ENCODE measurements at places on chromosomes 1 and 21.

GRCh38 chr1:175130649-175131045 lies 61.9 kb downstream of the KIAA0040 start:
- DNase-seq: no peak

- no peak for DNase-seq
Observed at GRCh38 chr1:246778663-246779062, 54.5 kb downstream of the SCCPDH start.

DNA sequence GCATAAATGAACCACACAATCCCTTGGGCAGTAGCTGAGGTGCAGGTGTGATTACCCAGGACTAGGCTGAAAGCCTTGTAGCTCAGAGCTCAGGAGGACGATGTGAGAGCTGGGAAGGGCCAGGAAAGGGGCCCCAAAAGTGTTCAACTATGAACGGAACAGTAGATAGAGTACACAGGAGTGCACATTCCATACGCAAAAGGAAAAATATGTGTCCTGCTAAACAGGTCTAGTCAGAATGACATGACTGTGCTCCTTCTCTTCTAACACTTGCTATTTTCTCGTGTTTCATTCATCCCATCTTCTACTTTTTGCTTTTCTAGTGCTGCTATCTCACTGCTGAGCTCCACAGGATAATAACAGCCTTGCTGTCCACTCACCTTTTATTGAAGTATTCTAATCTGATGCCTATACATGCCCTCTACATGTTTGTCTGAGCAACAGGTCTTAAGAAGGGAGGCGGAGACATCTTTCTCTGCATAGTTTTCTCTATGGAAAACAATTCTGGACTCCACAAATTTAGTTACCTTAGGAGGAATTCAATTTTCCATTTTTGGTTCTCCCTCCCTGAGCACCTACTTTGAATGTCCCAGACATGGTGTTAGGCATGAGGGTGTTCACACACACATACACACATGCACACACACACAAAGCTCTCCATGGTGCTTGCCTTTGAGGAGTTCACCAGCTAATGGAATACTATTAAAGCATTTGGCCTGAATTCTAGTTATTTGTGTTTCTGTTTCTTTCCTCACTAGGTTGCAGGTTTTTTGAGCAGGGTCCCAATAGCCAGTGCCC lies 3.4 kb downstream of the S100A10 start:
- no peak for DNase-seq

GRCh38 chr1:221172841-221173240 lies 293.6 kb downstream of the HLX start:
- DNase-seq: no peak

- DNase-seq: no peak
Observed at GRCh38 chr1:55579332-55580001, 364.3 kb upstream of the USP24 start.

DNA sequence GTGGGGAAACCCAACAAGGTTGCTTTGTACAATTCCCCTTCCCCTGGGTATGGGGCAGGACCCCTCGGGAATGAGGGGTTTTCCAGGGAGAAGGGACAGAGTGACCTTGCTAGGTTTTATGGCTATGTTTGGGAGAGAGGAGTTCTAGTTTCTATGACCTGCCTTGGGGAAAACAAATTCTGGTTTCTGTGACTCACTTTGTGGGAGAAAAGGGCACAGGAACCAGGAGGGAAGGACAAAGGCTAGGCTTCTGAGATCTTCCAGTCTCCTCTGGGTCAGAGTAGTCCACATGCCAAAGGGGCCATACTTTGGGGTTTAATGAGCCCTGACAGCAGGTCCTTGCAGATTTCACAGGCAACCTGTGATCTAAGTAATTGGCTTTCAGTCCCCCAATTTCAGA lies 5.5 kb upstream of the PTGER3 start:
- no peak for DNase-seq

DNA sequence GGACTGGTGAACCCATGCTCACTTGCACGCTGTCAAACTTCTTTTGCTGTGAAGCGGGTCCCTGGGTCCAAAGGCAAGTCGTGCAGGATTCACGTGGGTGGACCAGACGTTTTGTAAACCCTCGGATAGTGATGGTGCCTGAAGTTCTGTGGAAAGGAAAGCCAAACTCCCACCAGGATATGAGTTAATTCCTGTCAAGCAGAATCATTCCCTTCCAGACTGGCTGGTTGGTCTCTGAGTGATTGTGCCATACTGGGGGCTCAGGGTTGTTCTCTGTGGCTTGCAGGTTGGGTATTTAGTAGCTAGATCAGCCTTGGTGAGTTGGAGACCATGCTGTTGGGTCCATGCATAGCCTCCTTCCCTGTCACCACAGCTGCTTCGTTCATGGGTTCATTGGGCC lies 32.7 kb upstream of the IGSF5 start:
- DNase-seq: no peak

- no peak for DNase-seq
Observed at GRCh38 chr1:23704834-23705495, 13.4 kb downstream of the RPL11 start.

DNA sequence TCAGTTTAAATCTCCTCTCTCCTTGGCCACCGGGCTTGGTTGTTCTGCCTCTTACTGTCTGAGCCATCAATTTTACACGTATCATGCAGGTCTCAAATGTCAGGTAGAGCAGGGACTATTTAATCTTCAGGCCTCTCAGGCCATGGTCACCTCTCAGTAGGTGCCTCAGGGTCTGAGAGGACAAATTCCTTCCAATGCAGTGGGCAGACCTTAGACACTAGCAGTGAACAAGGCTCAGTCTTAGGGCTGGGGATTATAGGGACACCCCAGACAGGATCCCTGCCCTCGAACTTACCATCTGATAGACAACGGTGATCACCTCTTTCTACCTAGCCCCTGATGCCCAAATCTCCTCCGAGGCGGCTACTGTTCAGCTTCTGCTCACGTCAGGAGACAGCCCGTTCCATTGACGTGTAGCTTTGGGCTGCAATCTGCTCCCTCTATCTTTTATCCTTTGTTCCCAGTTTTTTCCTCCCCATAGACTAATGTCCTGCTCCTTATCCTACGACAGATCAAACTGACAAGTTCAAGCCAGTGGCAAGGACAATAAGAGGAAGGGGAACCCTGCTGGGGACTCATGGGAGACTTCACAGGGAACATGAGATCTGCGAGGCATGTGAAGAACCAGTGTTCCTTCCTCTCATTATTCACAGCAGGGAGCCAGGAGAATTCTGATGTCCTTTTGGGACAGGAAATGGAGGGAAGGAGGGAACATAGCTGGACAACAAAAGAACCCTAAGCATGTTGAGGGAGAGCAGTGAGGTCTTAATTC lies 1.4 kb upstream of the MYOG start:
- DNase-seq: no peak

DNA sequence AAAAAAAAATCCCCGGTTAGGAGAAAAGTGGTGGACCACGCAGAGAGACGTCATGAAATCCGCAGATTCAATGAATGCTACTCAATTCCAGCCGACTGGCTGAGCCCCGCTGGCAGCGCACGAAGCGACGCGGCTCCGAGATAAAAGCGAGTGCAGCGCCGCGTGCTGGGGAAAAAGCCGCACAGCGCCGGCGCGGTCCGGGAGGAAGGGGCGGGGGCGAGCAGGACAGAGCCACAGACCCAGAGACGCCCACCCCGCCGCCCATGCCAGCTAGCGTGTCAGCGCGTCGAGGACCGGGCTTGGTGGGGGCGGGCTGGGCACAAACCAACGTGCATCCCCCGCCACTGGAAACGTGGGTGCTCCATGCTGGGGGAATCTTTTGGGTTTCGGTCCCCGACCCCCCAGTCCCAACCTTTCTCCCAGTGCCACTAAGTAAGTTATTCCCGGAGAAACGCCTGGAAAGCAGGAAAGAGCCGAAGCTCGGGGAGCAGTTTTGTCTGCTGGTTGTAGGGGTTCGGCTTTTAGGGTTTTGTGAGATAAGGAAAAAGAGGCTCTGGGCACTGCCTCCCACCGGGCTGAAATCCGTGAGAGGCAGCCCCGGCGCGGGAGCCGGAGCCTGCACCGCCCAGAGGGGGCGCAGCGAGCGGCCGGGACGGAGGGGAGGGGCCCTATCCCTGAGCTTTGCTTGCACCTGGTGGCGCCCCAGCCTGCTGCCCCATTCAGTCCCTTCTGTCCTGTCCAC lies at the start of gene KCNJ6:
Gene KCNJ6 (minus strand): TSS at position 148 of the 742 bp plus-strand sequence. CDS start 75,775 bp downstream, outside the sequence.
- DNase-seq: peak; percentile 54

DNA sequence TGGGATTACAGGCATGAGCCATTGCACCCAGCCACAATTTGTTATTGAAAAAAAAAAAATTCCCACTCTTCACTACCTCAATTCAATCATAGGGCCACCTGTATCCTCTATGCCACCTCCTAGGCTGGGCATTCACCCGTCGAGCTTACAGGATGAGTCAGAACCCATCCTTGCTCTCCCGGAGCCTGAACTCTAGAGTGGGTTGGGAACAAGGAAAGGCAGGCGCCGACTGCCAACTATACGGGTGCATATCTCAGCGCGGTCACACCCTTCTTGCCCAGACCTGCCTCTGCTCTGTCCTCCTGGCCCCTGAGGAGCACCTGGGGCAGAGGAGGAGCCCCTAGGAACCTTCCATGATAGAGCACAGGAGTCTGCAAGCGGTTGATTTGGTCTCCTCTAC lies 21.4 kb upstream of the LBR start:
- DNase-seq: no peak

DNA sequence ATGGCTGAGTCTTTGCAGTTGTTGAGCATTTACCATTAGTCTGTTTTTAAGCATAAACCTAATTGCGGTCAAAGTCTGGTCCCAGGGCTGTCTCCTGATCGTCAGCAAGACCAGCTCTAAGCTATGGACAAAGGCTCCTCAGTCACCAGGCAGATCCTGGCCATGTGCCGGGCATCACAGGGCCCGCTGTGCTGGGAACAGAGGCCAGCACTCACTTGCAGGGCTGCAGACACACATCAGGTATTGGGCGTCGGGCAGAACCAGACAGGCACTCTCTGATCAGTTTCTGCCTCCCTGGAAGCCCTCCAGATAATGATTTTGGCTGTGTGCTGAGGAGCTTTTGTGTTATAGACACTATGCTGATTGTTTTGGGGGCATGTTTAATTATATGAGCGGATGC lies 26.6 kb downstream of the TMEM51 start:
- no peak for DNase-seq

GRCh38 chr1:8011016-8011415 lies 15.1 kb downstream of the ERRFI1 start:
- DNase-seq: no peak

DNA sequence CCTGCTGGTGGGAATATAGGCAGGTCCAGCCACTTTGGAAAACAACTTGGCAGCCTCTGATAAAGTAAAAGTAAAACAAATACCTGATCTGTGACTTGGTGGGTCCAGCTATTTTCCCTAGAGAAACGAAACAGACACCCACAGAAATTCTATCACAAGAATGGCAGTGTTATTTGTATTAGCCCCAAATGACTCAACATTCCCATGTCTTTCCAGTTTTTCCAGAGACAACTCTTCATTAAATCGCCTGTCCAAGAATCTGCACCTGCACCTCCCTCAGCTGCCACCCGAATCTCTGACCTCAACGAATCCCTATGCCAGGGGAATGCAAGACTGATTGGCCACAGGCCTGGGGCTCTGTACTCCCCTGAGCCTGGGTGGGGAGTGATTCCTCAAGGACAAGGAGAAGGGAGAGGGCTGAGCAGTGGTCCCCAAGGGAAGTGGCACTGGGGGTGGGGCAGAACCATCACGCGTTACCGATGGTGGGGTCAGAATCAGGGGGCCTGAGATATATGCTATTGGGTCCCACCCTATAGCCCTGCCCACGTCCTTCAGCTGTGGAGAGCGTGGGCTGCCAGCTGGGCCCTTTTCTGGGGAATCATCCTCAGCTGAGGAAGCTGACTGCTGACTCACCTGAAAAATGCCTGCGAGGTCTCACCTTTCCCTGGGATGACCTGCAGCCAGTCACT lies 553.0 kb downstream of the PTPRU start:
- DNase-seq: no peak

- no peak for DNase-seq
Observed at GRCh38 chr1:225945564-225945963, 4.5 kb upstream of the LEFTY2 start.

- no peak for DNase-seq
Observed at GRCh38 chr1:235892734-235893413, 26.2 kb upstream of the LYST start.

DNA sequence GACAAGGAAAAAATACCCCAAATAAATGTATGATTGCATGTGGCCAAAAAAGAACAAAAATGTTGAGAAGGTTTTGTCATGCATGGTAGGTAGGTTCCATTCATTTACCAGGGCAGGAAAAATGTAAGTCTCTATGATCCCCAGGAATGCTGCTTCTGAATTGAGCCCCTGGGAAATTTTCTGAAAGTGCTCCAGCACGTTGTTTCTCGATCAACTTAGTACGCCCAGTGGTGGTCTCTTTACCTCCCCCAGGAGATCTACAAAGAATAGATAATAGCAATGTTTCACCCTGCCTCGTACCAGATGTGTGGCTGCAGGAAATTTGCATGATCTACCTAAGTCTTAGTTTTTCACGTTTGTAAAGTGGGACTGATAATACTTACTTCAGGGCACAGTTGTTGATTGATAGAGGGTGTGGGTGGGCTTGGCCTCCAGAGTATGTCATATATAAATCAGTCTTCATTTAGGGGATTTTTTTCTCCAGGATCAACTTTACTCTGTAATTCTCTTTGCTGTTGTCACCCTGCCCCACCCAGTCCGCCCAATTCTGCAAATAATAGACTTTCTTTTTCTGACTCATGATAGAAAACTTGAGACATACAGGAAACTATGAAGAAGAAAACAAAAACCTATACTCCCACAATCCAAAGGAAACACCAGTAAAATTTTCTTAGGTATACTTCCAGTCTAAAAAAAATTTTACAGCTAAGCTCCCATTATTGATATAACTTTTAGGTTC lies 462.0 kb upstream of the RUNX1 start:
- peak; percentile 47 for DNase-seq

DNA sequence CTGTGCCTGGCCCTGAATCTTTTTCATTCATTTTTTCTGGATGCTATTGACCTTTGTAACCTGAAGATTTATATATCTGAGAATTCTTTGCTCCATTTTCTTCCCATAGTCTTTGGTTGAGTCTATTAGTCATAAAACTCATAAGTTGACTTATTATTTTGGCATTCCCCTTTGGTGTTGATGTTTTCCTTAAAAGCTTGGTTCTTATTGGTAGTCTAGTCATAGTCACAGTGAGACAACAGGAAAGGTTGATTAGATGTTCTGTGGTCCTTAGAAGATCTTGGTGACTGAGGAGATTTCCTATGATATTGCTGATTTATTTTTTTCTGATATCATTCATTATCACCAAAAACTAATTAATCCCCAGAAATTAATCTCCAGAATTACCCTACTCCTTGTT lies 86.2 kb downstream of the PTPRC start:
- no peak for DNase-seq

GRCh38 chr1:244849189-244849866 lies 13.9 kb downstream of the COX20 start:
- no peak for DNase-seq

GRCh38 chr1:55864251-55864650 lies 649.1 kb upstream of the USP24 start:
- DNase-seq: no peak

GRCh38 chr21:34886240-34887104 lies 162.6 kb downstream of the RUNX1 start:
- DNase-seq: peak; percentile 41

- DNase-seq: no peak
Observed at GRCh38 chr1:158685085-158685484, 1.4 kb downstream of the SPTA1 start.
